ENCODE measurements at places on chromosomes 4 and X.

DNA sequence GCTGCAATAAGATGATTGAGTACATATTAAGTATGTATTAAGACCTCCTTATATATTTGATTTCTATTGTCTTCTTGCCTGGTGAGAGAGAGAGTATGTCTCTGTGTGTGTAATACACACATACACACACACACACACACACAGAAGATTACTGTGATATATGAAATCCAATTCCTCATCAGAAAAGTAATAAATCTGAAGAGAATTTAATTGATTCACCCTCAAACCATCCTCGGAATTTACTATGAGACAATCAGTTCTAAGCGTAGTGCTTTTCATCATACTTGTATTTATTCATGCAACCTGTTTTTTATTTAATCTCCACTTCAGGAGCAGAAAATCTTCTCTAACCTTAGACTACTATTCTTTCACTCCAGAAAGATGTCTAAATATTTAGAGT, 62.3 kb upstream of the TLL1 start:
- DNase-seq = no peak

DNA sequence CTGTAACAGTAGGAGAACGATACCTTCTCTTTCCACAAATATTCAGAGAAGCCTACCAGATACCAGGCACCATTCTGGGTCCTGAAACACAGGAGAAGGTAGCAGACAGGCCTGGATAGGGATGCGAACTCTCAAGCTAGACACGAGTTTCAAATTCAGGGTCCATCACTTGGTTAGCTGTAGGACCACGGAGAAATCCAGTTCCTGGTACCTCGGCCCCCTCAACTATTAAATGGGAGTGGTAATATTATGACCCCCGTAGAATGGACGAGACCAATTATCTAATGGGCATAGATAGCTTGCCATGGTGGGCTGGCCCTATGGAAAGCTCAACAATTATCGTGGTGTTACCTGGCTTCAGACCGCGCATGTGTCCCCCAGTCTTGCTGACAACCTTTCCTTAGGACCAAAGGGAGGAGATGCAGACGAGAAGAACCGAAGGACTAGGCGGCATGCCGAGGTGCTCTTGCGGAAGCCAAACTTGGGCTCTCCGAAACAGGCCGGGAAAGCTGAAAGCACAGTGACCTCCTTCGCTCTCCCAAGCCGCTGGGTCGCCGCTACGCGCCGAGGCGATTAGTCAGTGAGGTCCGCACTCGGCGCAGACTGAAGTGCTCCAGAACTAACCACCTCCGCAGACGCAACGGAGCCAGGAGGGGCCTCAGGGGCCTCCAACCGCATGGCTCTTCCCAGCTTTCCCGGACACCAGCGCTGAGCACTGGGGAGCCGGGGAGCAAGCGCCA, 19.6 kb downstream of the NKX3-2 start:
- peak; percentile 47 for DNase-seq

DNA sequence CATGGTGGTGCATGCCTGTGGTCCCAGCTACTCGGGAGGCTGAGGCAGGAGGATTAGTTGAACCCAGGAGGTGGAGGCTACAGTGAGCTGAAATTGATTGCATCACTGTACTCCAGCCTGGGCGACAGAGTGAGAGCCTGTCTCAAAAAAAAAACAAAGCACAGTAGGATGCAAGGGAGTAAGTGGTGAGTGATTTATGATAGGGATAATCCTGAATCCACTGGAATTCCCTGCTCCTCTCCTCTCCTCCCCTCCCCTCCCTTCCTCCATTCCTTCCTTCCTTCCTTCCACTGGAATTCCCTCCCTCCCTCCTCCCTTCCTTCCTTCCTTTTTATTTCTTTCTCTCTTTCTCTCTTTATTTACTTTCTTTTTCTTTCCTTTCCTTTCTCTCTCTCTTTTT, 40.9 kb upstream of the NKRF start:
- DNase-seq = no peak

DNA sequence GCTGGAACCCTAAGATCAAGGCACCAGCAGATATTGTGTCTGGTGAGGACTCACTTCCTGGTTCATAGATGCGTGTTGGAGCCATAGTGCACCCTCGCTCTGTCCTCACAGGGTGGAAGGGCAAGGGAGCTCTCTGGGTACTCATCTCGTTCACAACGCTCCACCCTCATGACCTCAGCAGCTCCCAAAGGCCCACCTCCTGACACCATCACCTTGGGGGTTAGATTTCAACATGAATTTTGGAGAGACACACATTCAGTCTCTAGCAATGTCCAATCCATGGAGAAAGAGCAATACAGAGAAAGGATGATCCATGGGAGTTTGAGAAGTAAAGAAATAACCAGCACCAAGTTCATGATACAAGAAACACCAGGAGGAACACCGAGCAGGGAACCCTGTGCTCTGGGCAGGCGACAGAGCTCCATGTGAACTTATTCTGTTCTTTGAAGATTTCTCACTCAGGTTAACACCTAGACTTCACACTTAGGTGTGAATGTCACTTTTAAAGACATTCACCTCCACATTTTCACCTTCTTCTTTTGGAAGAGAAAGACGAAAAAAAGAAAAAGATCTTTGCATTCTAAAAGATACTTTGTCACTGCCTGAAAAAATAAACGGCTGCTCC, 171.8 kb upstream of the FAM9B start:
- no peak for DNase-seq

- no peak for DNase-seq
Observed at GRCh38 chr4:28259951-28260350, 1399.3 kb downstream of the STIM2 start.

DNA sequence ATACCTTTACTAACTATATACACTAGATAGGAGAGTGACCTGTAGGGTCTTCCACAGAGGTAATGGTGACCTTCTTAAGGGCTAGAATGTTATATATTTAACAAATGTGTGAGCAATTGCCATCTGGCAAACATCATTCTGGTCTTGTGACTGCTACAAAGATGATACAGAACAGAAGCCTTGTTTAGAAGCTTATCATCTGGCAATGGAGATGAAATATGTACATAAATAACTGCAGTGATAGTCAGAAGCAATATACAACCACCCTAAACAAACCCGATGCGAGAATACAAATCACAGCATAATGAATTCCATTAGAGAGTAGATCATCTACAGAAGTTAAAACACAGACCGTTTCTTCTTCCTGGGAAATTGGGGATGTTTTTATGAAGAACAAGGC, 952.7 kb upstream of the SLIT2 start:
- no peak for DNase-seq

GRCh38 chr4:39976945-39977488, 694 bp downstream of the PDS5A start:
- DNase-seq = peak; percentile 69

DNA sequence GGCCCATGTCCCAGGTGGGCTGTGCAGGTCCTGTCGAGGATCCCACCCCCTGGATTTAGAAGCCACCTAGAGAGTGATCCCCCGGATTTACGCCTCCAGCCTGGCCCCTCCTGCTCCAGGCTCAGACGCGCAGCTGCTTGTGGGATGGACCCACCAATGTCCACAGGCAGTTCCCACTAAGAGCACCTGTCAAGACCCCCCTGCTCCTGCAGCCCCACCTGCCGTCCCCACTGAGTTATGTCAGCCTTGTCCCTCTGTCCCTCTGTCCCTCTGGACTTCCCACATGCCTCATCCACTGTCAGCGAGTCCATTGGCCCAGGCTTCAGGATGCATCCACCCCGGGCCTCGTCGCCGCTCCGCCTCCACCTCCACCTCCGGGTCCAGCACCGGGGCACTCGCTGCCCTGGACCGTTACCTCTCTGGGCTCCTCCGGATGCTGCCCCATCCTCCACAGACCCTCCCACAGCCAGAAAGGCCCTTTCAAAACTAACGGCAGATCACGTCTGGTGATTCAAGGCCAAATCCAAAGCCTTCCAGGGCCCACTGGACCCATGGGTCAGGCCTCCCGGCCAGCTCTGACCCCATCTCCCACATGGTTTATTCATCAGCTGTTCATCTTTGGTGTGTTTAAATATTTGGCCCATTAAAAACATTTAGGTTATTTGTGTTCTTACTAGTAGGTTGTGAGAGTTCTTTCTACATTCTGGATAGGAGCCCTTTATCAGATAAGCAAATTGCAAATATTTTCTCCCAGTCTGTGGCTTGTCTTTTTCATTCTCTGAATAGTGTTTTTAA, 28.3 kb downstream of the HTRA3 start:
- DNase-seq = peak; percentile 46

DNA sequence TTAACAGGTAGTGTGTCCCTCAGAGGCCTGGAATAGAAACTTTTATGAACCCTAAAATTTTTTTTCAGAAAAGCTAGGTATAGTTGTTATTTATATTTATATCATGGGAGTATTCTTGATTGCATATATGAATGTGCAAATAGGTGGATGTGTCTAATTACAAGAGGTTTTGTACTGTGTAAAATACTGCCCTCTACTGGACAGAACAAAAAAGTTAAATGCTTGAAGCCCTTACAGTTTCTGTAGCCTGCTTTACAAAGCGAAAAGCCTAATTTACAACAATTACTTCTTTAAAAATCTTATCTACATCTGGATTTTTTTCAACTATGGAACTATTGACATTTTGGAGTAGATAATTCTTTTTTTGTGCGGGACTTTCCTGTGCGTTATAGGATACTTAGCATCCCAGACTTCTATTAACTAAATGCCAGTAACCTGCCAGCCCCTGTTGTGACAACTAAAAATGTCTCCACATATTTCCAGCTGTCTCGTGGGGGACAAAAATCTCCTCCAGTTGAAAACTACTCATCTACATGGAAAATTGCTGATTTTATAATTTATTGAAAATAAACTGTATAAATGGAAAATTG, 35.1 kb downstream of the ENPEP start:
- DNase-seq = no peak

- no peak for DNase-seq
Observed at GRCh38 chr4:22874334-22874912, 181.7 kb downstream of the GBA3 start.

DNA sequence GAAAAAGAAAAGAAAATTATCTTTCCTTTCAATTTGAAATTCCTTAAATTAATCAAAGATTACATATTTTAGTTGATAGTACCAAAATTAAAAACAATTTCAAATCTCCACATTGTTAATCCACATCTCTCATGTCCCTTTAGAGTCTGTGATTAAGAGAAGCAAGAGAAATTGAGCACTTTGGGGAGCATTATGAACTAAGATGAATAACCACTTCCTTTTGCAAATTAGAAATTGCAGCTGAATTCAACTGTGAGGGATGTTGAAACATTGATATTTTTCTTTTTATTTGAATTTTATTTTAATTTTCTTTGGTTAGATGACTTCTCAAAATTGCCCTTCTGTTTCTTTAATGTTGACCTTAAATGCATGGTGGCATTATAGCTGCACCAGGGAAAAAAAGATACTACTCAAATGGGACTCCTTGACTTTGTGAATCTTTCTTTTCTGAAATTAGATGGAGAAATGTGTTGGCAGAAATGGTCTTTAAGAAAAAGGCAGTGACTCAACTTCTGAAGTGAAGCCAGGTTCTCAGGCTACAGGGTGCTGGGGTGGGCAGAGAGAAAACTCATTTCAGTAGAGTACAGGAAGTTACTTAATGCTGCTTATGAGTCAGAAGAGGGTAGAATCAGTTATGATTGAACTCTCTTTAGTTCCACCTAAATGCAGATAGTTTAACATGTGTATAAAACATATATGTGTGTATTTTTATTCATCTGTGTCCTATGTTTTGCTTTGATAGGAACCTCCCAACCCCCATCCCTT, 92.0 kb upstream of the TNIP3 start:
- DNase-seq = no peak

GRCh38 chr4:150158041-150158440, 79.8 kb downstream of the DCLK2 start:
- no peak for DNase-seq

- no peak for DNase-seq
Observed at GRCh38 chr4:41192136-41192535, 22.2 kb downstream of the APBB2 start.

- no peak for DNase-seq
Observed at GRCh38 chrX:55777596-55777995, 60.0 kb downstream of the RRAGB start.

- no peak for DNase-seq
Observed at GRCh38 chr4:128177498-128177897, 110.1 kb downstream of the PGRMC2 start.

DNA sequence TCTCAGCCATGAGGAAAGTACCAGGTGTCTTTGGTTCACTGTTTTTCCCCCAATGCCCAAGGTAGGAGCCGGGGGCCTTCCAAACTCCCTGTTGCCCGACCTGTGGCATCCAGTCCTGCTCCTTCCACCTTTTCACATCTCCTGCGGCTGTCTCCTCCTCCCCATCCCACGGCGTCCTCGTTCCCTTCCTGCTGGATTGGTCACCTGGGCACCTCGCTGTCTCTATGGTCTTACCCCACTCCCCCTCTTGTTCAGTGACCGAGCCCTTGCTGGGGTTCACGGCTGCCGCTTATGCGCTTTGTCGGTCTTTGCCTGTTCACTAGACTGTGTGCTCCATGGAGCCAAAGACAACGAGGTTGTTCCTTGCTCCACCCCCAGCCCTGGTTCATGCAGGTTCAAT, 188.7 kb upstream of the PSAPL1 start:
- DNase-seq = no peak

DNA sequence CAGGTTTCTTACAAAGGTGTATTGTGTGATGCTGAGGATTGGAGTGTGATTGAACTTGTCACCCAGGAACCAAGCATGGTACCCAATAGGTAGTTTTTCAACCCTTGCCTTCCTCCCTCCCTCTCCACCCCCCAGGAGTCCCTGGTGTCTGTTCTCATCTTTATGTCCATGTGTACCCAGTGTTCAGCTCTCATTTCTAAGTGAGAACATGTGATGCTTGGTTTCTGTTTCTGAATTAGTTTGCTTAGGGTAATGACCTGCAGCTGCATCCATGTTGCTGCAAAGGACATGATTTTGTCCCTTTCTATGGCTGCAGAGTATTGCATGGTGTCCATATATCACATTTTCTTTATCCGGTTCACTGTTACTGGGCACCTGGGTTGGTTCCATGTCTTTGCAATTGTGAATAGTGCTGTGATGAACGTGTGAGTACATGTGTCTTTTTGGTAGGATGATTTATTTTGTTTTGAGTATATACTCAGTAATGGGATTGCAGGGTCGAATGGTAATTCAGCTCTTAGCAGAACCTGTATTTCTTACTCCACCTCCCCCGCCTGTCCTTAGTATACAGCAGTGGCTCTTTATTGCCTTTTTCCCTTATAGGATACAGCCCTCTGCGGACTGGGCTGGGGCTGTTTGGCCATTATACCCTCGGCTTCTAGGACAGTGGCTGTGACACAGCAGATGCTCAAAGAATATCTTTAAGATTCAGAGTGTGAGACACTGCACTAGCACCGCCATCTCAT, 145.4 kb downstream of the PTTG2 start:
- no peak for DNase-seq

GRCh38 chr4:67743194-67743593, 11.0 kb downstream of the GNRHR start:
- DNase-seq = no peak

DNA sequence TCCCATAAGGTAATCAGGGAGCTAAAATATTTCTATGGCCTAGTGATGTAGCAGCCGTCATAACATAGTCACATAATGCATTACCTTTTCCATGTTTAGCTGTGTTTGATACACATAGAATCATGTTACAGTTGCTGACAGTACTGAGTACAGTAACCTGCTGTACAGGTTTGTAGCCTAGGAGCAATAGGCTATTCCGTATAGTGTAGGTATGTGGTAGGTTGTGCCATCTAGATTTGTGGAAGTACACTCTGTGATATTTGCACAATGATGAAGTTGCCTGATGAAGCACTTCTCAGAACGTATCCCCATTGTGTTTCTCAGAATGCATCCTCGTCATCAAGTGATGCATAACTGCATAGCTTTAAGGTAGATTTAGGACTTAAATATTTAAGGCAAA, 495.6 kb upstream of the ZFP42 start:
- DNase-seq = no peak

GRCh38 chrX:71198066-71198465, 25.0 kb upstream of the GJB1 start:
- no peak for DNase-seq

- no peak for DNase-seq
Observed at GRCh38 chrX:47595716-47596251, 13.5 kb downstream of the TIMP1 start.
